Right ventricle myocardium superior (tissue), 1 donor: ENCODE measurements at places on chromosomes 5 and 9. TPM values are rescaled to one million over a fixed set of nuclear protein-coding genes. Genes with fewer than 3 reads are reported as not detected.

The AIF1L gene
- 22.8 TPM for total RNA-seq

- DNase-seq = no peak
These were observed 1.1 kb downstream of the PDCD1LG2 start for GRCh38 chr9:5511476-5511875.

The C5orf58 gene
- 0.65 TPM for total RNA-seq

The LCN15 gene
- not detected for total RNA-seq

The PCDHAC2 gene
- 0.48 TPM for total RNA-seq

- no peak for DNase-seq
These were observed 292.3 kb downstream of the MAN2A1 start for GRCh38 chr5:109981979-109982378.

DNA sequence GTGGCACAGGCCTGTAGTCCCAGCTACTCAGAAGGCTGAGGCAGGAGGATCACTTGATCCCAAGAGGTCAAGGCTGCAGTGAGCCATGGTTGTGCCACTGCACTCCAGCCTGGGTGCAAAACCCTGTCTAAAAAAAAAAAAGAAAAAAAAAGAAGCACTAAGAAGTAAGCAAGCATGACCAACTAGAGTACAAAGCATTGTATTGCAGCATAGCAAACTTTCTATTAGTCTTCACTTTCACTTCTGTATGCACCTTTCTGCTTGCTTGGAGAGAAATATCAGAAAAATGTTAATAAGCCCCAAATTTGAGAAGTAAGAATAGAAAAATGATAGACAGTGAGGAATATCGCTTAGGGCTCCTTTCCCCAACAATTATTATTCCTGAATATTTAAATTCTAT lies 497.7 kb upstream of the WWC1 start:
- DNase-seq = no peak

DNA sequence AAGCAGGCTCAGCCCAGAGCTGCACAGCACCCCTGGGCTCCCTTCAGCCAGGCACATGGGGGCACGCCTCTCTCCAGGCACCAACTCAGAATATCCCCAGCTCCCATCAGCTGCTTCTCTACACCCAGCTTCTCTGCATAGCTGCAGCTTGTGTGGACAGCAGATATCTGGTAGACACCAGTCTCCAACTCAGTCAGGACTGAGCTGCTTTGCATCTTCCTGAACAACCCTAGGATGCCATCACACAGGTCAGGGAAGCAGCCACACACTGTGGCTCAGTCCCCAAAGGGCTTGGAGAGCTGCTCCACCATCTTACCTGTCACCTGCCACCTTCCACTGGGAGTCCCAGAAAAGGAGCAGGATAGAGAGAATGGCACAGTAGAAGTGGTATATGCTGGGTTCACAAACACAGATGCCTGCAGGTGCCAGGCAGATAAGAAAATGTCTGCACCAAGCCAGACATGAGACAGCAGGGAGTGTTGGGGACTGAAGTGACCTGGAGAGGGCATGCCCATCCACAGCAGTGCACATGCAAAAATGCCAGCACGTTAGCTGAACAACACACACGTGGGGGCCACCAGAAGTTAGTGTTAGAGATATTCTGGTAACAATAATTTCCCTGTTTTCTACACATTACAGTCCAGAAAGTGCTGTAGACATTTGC lies 42.0 kb downstream of the THBS4 start:
- DNase-seq = no peak

- no peak for DNase-seq
These were observed 191.4 kb downstream of the TMEM167A start for GRCh38 chr5:82885627-82886389.

- DNase-seq = no peak
These were observed 7.0 kb upstream of the GADD45G start for GRCh38 chr9:89597711-89598362.

- no peak for DNase-seq
These were observed 5.7 kb upstream of the TRAF1 start for GRCh38 chr9:120932086-120932823.

DNA sequence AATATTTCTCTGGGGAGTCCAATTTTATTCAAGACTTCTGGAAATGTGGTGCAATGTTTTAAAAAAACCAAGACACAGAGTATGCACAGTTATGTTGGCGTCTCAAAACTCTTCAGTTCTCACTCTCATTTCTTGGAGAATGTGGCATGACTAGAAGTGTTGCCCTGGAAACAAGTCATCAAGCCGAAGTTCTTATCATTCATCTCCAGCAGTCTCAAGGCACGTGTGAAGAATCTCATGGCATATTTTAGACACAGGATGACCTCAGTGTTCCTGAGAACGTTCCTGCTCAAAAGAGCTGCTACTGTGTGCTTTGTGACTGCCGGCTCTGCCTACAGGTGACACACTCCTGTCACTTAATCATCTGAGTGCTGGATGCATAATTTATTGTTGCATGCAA lies 147.4 kb upstream of the IRX4 start:
- DNase-seq = no peak

DNA sequence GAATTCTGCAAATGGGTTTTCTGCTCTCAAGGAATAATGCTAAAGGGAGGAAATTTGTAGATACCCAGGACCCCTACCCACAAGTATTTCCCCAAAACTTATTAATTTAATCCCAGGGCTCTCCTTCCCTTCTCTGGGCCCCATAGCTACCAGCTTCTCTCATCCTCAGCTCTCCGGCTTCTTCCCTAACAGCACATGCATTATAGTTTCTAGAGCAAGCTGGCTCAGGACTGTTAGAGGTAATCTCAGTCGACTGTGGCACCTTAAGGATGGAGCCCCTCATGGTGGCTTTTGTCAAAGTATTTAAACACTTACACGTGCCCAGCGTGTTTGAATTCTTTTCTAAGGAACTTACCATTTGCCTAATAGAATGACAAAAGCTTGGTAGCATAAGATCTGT lies 252.5 kb upstream of the GAS1 start:
- no peak for DNase-seq

- DNase-seq = no peak
These were observed 62.2 kb downstream of the CFAP77 start for GRCh38 chr9:132472199-132472598.

DNA sequence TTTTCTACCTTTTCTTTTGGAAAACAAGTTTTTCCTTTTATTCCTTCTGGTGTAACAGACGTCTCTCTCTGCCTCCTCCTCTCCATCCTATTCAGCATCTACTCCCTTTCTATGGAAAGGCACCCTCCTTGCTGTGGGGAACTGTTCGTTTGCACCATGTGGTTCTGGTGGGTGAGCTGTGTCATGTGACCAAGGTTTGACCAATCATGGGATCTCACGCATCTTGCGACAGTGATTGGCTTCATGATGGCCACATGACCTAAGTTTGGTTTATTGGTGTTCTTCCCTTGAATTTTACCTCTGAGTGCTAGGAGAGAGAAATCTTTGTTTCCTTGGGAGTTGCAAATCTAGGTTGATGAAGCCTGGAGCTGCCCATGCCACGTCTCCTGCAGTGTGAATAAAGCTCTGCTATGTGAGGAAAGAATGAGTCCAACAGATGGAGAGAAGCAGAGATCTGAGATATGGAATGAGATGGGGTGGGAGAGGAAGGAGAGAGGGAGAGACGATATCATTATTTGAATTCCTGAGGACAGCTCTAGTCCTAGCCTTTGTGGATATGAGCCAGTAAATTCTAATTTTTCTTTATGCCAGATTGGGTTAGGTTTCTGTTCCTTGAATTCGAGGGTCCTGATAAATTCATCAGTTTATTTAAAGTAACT lies 178.8 kb upstream of the IL12B start:
- no peak for DNase-seq

DNA sequence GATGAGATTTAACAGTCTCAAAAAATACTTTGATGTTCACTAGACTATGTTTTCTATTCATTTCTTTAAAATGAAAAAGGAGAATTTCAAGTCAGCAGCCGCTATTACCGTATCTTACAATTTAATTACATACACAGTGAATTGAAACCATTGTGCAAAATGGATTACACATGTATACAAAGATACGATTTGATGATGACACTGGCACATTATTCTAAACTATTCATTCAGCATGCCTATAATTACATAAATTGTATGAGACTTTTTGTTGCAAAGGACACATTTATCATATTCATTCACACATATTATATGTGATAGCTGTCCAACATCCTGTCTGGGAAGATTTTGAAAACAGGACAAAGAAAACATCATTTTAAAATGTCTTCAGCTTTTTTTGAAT lies 118.3 kb upstream of the VCAN start:
- DNase-seq = no peak

DNA sequence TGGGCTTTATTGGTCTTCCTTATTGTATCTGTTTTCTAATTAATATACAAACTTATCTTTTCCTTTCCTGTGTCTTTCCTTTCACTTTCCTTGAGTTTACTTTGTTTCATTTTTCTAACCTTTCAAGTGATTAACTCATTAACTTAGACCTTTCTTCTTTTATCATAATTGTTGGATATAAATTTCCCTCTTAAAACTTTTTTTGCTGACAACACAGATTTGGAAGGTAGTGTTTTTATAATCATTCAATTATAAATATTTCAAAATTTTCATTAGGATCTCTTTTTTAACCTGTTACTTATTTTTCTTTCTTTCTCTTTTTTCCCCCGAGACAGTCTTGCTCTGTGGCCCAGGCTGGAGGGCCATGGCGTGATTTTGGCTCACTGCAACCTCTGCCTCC lies 6.9 kb upstream of the ZBTB43 start:
- DNase-seq = no peak

The IRX2 gene
- total RNA-seq = 5.6 TPM

The ADGRD2 gene
- total RNA-seq = not detected

GRCh38 chr5:143701493-143701892 lies 110.5 kb upstream of the HMHB1 start:
- no peak for DNase-seq

The ISL1 gene
- total RNA-seq = not detected

- DNase-seq = no peak
These were observed 153.4 kb upstream of the MAP1B start for GRCh38 chr5:71953866-71954265.

- DNase-seq = no peak
These were observed 242.3 kb downstream of the CAAP1 start for GRCh38 chr9:26650325-26650724.

The FLT4 gene
- total RNA-seq = 5.6 TPM

DNA sequence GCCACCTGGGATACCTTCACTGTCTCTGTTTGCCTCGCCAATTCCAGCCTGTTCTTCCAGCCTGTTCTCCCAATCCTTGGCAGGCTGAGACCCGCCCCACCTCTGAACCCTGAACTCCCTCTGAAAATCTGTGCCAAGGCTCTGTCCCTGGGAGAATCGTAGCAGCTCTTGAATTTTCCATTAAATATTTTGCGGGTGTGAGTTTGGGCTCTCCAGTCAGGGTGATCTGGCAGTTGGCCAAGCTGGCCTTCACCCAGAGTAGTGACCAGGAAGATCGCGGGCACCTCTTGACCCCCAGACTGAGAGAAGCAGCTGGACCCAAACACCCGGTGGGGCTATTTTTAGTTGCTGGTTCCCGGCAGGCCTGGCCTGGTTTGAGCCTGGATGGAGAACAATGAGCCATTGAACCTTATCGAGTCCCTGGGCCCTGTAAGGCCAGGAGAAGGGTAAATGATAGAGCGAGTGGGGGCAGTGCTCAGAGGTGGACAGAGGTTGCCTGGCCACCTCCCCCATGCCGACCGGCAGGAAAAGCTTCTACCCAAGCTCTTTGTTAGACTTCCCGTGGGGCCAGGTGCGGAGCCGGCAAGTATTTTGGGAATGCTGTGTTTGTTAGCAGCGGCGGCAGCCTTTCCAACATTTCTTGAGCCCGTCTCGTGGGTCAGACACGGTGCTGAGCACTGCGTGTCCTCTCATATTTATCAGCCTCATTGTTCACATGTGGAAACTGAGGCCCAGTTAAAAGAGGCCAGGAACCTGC lies 146.2 kb downstream of the RGS3 start:
- peak; percentile 92 for DNase-seq

- DNase-seq = no peak
These were observed 201.3 kb upstream of the PUM3 start for GRCh38 chr9:3045153-3045552.

The MTAP gene
- total RNA-seq = 21.2 TPM

The RORB gene
- 5.7 TPM for total RNA-seq

GRCh38 chr9:99383536-99383935 lies 161.5 kb downstream of the SEC61B start:
- DNase-seq = no peak

The RASGEF1C gene
- total RNA-seq = 0.59 TPM

The AGXT2 gene
- not detected for total RNA-seq

- no peak for DNase-seq
These were observed 327.8 kb downstream of the FBXL7 start for GRCh38 chr5:15827741-15828140.

DNA sequence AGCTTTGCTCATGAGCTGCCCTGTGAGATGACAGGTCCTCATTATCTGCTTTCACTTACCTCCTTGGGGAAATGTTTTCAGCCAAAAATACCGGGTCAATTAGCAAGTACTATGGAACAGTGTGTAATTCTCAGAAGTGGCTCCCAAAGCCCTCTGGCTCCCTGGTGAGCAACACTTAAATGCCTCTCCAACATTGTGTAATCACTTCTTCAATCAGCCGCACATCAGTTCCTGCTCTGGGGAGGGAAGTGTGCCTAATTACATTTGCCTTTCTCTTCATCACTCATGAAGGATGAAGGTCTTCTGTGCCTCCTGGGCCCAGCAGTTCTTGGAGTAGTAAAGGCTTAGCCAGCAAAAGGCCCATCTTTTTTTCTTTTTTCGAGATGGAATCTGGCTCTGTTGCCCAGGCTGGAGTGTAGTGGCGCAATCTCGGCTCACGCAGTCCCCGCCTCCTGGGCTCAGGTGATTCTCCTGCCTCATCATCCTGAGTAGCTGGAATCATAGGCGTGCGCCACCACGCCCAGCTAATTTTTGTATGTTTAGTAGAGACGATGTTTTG lies 23.1 kb downstream of the NIM1K start:
- DNase-seq = no peak

DNA sequence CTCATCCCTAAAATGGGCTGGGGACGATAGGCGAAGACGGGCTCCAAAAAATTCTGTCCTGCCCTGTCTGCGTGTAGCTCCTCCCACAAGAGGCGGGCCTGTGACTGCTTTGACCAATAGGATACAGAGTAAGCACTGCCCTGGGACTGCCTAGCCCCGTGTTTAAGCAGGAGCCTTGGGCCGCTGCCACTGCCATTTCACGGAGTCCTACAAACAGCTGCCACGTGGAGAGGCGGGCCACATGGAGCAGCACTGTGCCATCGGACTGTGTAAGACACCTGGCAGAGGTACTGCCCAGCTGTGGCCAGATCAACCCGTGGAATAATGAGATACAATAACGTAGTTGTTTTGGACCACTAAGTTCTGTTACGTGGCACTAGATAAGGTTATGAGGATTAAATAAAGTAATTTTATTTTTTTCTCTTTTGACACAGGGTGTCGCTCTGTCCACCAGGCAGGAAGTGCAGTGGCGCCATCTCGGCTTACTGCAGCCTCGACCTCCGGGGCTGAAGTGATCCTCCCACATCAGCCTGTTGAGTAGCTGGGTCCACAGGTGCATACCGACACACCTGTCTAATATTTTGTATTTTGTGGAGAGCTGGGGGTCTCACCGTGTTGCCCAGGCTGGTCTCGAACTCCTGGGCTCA lies 87.2 kb downstream of the LMNB1 start:
- DNase-seq = no peak

The CORO2A gene
- total RNA-seq = 0.30 TPM

GRCh38 chr5:168670881-168671575 lies 91.9 kb upstream of the PANK3 start:
- DNase-seq = no peak

GRCh38 chr5:157714596-157714864 lies 16.7 kb upstream of the THG1L start:
- no peak for DNase-seq

The HTR4 gene
- total RNA-seq = 0.22 TPM

The TRMT10B gene
- total RNA-seq = 3.7 TPM

GRCh38 chr5:35899800-35900199 lies 38.6 kb downstream of the CAPSL start:
- DNase-seq = no peak
